ENCODE measurements at places on chromosomes 11 and 22. TPM values are rescaled to one million over a fixed set of nuclear protein-coding genes. Genes with fewer than 3 reads are reported as not detected.

- H3K4me3 ChIP-seq = peak overlapping the region; percentile 91
- peak; percentile 62 for DNase-seq
- peak overlapping the region; percentile 69 for H3K27ac ChIP-seq
Measured at GRCh38 chr11:72721689-72722049, 30.5 kb downstream of the ARAP1 start.

Gene PGA4
- polyA plus RNA-seq = 0.31 TPM

DNA sequence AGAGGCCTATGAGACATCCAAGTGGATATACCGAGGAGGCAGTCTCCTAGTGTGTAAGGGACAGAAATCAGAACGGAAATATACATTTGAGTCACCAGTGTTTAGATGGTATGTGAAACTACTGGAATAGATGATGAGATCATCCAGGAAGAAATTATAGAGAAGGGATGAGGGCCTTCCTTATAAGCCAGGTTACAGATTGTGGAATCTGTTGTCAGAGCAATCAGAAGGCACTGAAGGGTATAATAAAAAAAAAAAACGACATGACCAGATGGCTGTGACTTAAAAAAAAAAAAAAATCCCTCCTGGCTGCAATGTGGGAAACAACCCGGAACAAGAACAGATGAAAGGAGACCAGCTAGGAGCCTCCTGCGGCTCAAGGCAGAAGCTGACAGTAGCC, 2.7 kb downstream of the MAJIN start:
- no peak overlapping the region for H3K27ac ChIP-seq
- H3K4me3 ChIP-seq = no peak overlapping the region
- peak; percentile 61 for DNase-seq
- no peaks in the 10 kb centered on the region for H3K4me1 ChIP-seq
- no peaks in the 10 kb centered on the region for H3K27me3 ChIP-seq

DNA sequence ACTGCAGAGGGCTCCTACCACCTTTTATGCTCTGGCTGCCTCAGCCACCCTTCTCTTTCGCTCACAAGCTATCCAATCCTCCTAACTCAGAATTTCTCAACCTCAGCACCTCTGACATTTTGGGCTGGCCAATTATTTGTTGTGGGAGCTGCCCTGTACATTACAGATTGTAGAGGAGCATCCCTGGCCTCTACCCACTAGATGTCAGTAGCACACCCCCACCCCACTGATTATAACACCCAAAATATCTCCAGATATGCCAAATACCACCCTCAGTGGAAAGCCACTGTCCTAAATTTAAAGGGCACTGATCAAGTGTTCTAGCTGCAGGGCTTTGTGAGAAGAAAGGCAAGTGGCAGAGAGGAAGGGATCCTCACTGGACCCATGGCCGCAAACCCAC, 443.1 kb downstream of the SOX6 start:
- H3K27me3 ChIP-seq = peaks cover 8% of the 10 kb centered on the region
- H3K27ac ChIP-seq = no peak overlapping the region
- no peak for DNase-seq
- H3K4me1 ChIP-seq = no peaks in the 10 kb centered on the region
- H3K4me3 ChIP-seq = no peak overlapping the region
- H3K36me3 ChIP-seq = no peaks in the 10 kb centered on the region

Gene MYEOV
- 8.7 TPM for polyA plus RNA-seq

Gene C11orf91
- not detected for polyA plus RNA-seq

DNA sequence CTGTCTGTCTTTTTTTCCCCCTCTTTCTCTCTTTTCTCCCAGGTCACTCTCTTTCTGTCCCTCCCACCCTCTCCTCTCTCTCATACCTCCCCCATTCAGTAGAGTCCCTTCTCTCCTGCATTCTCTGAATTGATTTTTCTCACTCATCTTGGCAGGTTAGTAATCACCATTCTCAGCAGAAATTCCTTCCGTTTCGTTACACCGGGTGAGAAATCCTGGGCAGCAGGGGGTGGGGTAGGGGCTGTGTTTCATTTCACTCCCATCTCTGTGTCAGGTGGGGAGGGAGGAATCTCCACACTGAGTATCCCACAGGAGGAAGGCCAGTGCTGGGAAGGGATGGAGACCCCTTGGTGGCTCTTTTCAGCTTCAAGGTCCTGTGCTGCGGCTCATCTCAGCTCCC, 253.5 kb downstream of the MIAT start:
- no peak overlapping the region for H3K27ac ChIP-seq
- no peak for DNase-seq
- H3K4me1 ChIP-seq = no peaks in the 10 kb centered on the region
- H3K27me3 ChIP-seq = no peaks in the 10 kb centered on the region
- H3K36me3 ChIP-seq = no peaks in the 10 kb centered on the region
- H3K4me3 ChIP-seq = no peak overlapping the region

DNA sequence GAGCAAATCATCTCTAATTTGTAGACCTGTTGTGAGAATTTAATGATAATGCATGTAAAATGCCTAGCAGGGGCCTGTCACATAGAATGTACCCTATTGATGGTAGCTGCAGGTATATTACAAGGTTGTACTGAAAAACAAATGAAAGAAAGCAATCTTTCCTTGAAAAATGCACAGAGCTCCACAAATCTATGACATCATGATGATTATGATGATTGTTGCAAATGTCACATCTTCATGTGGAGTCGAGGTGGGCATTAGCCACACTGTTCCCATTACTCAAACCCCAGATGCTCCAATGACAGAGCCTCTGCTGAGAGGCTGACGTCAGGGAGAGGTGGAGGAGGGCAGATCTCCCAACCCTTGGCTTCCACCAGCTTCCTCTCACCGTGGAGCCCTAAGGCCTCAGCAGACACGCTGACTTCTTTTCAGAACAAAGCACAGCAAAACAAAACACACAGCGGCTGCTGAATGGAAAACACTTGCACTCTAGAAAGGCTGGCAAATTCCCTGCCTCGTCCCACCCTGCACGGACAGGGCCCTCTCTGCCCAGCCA, 298.3 kb downstream of the KIRREL3 start:
- peaks cover 10% of the 10 kb centered on the region for H3K4me1 ChIP-seq
- H3K36me3 ChIP-seq = no peaks in the 10 kb centered on the region
- no peaks in the 10 kb centered on the region for H3K27me3 ChIP-seq

Gene CCDC116
- 0.10 TPM for polyA plus RNA-seq

Gene OR52I2
- polyA plus RNA-seq = not detected

Gene C22orf23
- 0.82 TPM for polyA plus RNA-seq

Gene OR52I1
- polyA plus RNA-seq = not detected
